Stimulated activated CD8-positive, alpha-beta memory T cell treated with anti-CD3 and anti-CD28 coated beads, Interleukin-7, amount 100 ng/mL, for 1 hour (primary cell): ENCODE measurements at places on chromosomes 2 and 18.

DNA sequence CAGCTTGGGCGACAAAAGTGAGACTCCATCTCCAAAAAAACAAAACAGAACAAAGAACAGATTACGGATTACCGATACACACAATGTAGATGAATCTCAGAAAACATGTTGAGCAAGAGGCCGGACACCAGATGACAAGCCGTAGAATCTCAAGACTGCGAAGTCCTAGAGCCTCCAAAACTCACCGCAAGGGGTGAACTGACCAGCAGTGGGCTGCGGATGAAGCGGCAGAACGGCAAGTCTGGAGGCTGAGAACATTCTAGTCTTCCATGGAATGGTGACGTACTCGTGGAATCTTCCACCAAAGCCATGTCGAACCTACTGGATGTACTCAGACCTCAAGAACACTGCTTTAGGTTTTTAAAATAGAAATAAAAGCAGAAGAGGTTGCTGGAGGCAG is 198.8 kb downstream of the NDUFA10 start:
- no peak for DNase-seq

DNA sequence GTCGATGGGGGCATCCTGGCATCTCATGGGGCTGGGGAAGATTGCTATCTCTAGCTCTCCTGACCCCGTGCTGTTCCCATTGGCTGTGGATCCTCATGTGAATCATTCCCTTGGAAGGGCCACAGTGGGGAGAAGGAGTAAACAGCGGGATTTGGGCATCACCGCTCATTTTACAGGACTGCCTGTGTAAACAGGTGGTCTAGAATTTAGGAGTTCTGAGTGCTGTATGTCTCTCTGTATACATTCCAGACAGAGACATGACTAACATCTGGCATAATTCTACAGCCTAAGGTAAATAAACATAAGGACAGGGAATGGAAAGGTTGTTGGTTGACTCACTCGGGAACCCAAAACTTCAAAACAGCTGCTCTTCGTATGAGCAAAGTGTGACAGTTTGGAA is 92.7 kb downstream of the COPS8 start:
- DNase-seq = no peak

- DNase-seq = no peak
These were observed 504.8 kb upstream of the NRP2 start for GRCh38 chr2:205177546-205177945.

- DNase-seq = no peak
These were observed 793.1 kb downstream of the ERBB4 start for GRCh38 chr2:211745295-211746097.

GRCh38 chr2:239719791-239720360 is 305.3 kb downstream of the NDUFA10 start:
- DNase-seq = no peak
